Activated CD4-positive, alpha-beta T cell treated with anti-CD3 and anti-CD28 coated beads, Interleukin-2, Interleukin-6, amounts not matched to agents 100 ng/mL and 50 ng/mL, durations not matched to agents 16 hours and 8 hours (primary cell): ENCODE measurements at places on chromosomes 16 and 17.

- DNase-seq = no peak
Observed at GRCh38 chr17:64223931-64224629, 39.0 kb downstream of the TEX2 start.

DNA sequence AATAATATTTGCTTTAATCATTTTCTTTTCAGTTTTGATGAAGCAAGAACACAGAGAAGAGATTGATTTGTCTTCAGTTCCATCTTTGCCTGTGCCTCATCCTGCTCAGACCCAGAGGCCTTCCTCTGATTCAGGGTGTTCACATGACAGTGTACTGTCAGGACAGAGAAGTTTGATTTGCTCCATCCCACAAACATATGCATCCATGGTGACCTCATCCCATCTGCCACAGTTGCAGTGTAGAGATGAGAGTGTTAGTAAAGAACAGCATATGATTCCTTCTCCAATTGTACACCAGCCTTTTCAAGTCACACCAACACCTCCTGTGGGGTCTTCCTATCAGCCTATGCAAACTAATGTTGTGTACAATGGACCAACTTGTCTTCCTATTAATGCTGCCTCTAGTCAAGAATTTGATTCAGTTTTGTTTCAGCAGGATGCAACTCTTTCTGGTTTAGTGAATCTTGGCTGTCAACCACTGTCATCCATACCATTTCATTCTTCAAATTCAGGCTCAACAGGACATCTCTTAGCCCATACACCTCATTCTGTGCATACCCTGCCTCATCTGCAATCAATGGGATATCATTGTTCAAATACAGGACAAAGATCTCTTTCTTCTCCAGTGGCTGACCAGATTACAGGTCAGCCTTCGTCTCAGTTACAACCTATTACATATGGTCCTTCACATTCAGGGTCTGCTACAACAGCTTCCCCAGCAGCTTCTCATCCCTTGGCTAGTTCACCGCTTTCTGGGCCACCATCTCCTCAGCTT lies 45.0 kb downstream of the ESRP2 start:
- DNase-seq = no peak

DNA sequence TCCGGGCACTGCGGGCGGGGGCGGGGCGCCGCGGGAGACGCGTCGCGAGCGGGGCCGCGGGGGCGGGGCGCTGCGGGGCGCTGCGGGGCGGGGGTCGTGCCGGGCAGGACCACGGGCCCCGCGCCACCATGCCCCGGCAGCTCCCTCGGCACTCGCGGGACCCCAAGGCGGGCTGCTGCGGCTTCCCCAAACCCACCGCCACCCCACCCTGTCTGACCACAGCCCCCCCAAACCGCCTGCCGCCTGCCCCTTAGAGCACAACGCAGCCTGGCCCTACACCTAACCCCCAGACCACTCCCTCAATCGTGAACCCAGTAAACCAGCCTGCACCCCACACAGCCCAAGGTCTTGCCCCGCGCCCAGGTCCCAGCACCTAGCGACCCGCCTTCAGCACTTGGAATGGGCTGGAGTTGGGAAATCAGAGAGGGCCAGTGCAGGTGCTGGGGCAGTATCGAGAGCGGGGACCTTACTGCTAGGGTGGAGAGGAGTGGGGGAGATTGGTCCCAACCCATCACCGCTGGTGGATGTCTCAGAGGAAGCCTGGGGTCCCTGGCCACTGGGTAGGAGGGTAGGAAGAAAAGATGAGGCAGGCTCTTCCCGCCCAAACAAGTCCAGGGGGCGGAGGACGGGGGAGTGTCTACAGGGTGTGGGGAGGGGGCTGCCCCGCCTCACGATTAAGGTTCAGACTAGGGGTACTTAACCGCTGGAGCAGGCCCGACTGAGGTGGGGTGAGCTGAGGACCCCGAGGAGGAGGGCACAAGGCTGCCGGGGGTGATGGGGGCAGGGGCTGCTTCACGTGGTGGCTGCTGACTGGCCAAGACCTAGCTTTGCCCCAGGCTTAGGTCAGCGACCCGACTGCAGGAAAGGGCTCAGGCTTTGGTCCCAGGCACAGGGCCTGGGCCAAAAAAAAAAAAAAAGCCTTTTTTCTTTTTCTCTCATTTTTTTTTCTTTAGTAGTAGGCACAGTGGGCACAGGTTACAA lies 539 bp upstream of the VAMP2 start:
- no peak for DNase-seq

GRCh38 chr17:83095016-83095415 lies 15.6 kb downstream of the METRNL start:
- no peak for DNase-seq

DNA sequence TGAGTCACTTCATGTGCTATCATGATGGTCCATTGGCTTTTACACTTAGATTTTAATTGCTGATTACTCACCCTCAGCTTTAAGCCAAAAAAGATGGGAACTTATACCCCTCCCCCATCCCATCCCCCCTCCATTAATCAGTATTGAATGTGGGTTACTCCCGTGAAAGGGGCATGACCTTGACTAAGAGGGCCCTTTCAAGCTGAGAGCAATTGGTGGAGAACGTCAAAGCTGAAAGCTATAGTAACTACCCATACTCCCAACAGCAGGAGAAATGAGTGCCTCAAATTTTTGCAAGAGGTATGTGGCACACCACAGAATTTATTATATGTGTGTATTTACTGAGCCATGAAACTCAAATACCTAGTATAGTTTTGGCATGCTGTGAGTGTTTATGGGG lies 99.7 kb upstream of the CDH8 start:
- DNase-seq = no peak

DNA sequence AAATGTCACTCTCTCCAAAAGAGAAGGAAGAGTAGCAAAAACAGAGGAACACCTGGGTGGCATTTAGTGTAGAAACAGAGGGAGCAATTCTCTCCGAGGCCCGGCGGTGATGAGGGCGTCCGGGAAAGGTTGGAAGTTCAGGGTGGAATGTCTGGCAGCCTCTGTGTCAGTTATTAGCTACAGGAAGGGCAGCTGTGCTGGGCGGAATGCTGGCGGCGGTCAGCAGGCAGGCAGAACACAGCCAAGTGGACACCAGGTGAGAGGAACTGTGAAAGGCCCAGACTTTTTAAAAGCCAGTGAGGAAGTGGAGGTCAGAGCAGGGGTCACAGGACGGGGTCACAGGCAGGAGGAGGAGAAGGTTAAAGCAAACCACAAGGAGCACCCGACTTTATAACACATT lies 238.1 kb downstream of the NTN1 start:
- DNase-seq = no peak

GRCh38 chr16:11843861-11844260 lies 7.5 kb downstream of the RSL1D1 start:
- no peak for DNase-seq

DNA sequence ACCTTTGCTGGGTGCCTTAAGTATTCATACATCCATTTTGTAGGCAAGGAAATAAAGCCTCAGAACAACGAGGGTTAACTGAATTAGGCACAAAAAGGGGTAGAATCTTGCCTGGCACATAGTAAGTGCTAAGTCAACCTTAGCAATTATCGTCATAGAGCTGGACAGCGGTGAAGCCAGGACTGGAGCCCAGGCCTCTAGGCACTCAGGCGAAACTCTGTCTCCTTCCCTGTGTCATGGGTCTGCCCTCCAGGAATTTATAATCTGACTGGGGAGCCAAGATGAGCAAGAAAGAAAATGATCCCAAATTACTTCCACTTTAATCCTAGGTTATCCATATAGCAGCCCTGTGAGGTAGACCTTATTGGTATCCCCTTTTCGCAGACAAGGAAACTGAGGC lies 61.4 kb downstream of the KATNIP start:
- no peak for DNase-seq

GRCh38 chr17:44661835-44662234 lies 5.6 kb downstream of the MEIOC start:
- no peak for DNase-seq

DNA sequence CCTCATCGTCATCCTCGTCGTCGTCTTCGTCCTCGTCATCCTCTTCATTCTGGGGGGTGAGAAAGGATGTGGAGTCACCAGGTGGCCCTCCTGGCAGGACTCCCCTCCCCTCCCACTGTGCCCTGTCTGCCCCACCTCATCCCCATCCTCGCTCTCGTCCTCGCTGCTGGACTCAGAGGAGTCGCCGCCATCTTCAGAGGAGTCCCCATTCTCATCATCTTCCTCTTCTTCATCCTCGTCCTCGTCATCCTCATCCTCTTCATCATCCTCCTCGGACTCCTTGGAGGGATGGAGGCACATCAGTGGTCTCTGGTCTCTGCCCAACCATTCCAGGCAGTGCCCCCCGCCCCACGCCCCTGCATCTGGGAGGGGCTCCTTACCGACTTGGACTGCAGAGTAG lies 7.6 kb upstream of the ATXN7L3 start:
- DNase-seq = no peak

DNA sequence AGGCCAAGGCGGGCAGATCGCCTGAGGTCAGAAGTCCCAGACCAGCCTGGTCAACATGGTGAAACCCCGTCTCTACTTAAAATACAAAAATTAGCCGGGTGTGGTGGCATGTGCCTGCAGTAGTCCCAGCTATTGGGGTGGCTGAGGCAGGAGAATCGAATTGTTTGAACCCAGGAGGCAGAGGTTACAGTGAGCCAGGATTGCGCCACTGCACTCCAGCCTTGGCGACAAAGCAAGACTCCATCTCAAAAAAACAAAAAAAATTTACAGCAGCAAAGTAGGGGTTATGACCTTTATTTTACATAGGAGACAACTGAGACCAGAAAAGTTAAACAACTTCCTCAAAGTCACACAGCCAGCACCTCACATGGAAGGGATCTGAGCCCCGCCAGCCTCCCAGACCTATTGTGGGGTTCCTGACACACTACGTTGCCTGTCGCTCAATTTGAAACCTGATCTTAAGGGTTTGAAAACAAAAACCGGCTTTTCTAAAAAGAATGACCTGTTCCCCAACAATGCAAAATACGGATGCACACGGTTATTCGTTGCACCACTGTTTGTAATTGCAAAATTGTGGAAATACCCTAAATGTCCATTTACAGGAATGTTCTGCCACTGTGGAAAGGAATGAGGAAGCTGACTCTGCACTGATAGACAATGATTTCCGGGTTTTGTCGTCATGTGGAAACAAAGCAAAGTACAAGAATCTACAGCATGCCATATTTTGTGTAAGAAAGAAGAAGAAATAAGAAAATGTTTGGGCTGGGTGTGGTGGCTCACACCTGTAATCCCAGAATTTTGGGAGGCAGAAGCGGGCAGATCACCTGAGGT lies 77.2 kb downstream of the CNGB1 start:
- DNase-seq = peak; percentile 10

DNA sequence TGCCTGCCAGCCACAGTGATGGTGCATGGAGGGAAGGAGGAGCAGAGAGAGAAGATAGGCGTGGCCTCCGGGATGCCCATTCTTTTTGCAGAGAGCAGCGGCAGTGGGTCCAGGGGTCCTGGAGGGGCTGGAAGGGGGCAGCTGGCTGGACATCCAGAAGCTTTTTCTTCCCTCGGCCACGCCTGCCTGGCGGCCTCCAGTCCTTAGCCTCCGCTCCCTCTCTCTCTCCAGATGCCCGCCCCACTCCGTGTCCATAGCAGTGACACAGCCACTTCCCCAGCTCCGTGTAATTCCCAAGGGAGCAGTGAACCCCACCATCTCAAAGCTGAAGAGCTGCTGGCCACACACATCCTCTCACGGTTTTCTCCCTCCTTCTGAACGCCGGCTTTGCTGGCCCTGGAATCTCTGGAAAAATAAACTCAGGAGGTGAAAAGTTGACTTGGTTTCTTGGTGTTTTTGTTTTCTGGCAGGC lies 26.3 kb upstream of the CDC42EP4 start:
- DNase-seq = no peak

GRCh38 chr16:59950431-59950830 lies 1216.3 kb upstream of the GOT2 start:
- no peak for DNase-seq

DNA sequence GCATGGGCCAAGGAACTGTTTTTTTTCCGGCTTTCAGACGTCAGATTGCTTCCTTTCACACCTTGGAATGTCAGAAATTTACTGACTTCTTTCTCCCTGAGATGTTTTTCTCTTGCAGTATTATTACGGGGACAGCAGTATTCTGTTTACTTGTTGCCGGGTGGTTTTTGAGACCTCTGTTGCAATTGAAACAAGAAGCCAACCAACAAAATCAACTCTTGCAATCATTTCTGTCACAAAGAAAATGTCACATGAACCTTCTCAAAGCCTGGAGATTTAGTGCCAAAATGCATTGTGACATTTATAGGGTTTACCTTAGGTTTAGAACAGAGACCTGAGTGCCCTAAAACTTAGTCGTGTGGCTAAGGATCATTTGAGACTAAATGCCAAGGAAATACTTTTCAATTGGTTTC lies 174.3 kb downstream of the MAP2K6 start:
- DNase-seq = no peak

DNA sequence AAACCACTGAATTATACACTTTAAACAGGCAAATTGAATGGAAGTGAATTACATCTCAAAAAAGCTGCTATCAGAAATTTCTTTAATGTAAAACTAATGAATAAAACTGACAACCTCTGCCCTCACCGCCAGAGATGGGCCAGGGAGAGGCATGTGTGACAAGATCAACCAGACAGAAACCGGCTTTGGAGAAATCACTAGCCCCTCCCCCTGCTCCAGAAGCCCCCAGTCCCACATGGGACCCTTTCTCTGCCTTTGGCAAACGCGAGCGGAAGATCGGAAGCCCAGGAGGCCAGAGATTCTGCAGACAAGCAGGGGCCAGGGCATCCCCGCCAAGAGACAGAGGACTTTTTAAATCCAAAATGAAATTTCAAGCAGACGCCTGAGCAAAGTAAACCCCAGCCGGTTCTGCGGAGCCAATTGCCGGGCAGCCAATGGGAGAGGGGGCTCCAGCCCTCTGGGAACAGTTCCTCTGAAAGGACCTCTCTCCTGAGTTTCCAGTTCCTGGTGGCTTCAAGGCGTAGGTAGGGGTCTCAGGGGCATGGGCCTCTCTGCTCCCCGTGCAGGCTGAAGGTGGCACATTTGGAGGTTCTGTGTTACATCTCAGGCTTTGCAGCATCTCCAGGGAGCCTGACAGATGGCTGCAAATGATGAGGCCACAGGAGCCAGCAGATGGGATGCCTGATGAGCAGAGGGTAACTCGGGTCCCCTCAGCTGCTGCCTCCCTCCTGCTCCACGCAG lies 118.1 kb downstream of the GSG1L start:
- no peak for DNase-seq
